ENCODE measurements at places on chromosomes 13 and 19.

- DNase-seq, result no peak
Measured at GRCh38 chr13:102873653-102874052, 27.8 kb downstream of the ERCC5 start.

DNA sequence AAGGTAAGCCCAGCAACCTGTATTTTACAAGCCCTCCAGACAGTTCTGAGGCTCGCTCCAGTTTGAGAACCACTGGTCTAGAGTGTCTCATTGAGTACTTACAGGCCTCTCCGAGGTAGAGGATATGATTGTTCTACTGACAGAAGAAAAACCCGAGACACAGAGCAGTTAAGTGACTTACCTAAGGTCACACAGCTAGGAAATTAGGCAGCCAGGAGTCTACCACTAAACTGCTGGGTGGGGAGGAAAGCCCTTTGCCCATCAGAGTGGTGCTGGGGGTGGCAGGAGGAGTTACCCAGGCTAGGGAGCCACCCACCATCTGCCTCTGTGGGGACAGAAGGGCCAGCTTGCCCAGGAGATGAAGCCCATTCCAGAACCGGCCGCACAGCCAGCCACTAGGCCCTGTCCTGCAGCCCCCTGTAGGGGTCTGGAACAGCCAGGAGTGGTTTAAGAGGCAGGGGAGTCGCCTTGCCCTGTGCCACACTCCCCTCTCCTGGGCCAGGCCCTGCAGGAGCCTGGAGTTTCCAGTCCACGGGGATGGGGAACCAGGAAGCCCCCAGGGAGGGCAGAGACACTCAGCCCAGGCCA is 703 bp downstream of the RASGRP4 start:
- DNase-seq, result no peak

DNA sequence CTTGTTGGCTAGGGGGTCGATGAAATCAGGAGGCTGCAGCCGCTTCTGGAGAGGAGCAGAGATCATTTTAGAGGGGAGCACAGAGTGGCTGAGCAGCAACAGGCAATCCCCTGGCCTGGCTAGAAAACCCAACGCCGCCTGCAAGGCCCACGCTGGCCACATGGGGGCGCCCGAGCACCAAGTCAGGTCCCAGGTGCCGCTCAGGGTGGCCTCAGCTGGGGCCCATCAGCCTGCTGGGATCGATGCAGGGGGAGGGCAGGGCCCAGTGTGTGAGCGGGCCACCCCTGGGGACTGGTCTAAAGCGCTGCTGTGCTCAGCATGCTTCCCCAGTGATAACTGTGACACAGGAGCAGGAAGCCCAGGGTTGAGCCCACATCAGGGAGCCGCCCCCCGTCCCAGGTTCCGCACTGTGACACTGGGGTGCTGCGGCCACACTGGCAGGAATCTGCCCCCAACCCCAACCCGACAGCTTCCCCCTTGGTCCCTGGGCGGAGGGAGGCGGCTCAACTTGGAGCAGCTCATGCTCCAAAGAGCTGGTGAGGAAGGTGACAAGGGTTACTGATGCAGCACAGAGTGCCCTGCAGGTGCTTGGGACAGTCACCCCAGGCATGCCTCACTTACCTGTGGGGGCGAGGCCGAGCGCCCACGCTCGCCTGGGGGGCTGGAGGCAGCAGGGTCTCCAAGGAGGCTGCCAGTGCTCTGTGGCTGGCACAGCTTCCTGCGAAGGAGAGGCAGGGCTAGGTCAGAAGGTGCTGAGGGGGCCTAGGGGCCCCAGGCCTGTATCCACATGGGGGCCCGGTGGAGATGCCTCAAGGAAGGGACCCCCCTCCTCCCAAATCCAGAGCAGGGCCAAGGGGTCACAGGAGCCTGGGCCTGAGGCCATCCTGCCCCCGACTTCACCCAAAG is 13.3 kb upstream of the ISYNA1 start:
- DNase-seq, result peak; percentile 92

DNA sequence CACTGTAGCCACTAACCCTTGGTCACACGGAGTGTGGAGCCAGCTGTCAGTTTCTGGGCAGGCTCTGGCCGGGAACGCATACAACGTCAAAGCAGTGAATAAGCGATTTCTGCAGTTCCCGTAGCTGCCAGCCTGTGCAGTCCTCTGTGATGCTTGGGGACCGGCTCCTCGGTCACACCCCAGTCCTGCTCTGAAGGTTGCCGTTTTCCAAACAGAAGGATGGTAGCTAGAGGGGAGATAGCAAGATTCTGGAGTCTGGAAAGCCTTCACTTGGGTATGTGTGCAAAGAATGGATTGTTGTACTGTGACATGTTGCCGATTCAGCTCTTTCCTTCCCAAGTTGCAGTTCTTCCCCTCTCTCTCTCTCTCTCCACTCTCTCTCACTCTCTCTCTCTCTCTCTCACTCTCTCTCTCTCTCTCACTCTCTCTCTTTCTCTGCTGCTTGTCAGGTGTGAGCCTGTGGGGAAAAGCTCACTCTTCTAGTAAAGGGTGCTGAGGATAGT is 38.7 kb upstream of the C1QTNF9 start:
- peak; percentile 57 for DNase-seq

- DNase-seq, result no peak
Measured at GRCh38 chr13:107585469-107586180, 629.7 kb downstream of the LIG4 start.

Measured in Caco-2 (cell line).